ENCODE measurements at places on chromosomes 7 and 10.

- no peak for DNase-seq
Measured at GRCh38 chr10:102024799-102025198, 31.2 kb downstream of the ARMH3 start.

DNA sequence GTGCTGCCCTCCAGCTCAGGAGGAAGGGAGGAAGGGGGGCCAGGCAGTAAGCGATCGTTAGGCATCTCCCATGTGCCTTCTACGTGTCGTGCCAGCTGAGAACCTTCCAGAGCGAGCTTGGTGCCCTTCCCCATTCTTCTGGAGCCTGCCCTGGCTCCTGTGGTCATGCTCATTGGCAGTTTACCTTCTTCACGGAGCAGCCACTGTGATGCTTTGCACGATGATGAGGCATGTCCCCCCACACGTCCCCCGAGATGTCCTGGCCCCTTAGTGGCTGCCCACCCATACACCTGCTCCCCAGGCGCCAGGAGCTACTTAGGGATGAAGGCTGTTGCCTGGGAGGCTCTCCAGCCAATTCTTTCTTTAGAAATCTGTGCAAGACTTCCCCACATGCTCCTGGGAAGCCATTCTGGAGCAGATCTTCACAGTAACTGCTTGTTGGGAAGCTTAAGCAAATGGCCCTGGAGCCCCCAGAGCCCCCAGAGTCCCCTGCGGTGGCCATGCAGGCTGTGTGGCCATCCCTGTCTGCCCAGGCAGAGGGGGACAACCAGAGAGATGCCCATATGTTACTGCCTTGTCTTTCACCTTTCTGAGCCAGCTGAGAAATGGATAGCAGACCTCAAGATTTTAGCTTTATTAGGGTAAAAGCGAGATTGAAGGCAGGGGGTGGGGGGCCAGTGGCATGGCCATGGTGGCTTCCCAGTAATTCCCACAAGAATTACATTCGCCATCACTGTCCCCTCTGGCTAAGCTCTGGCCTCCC is 199.0 kb downstream of the EBF3 start:
- DNase-seq, result no peak

DNA sequence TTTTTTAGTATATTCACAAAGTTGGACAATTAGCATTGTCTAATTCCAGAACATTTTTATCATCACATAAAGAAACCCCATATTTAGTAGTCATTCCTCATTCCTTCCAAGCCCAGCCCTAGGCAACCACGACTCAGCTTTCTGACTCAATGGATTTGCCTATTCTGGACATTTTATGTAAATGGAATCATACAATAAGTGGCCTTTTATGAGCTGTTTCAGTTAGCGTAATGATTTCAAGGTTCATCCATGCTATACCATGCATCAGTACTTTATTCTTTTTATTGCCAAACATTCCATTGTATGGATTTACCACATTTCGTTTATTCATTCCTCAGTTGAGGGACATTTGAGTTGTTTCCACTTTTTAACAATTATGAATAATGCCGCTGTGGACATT is 249.2 kb downstream of the DYNC1I1 start:
- DNase-seq, result no peak

DNA sequence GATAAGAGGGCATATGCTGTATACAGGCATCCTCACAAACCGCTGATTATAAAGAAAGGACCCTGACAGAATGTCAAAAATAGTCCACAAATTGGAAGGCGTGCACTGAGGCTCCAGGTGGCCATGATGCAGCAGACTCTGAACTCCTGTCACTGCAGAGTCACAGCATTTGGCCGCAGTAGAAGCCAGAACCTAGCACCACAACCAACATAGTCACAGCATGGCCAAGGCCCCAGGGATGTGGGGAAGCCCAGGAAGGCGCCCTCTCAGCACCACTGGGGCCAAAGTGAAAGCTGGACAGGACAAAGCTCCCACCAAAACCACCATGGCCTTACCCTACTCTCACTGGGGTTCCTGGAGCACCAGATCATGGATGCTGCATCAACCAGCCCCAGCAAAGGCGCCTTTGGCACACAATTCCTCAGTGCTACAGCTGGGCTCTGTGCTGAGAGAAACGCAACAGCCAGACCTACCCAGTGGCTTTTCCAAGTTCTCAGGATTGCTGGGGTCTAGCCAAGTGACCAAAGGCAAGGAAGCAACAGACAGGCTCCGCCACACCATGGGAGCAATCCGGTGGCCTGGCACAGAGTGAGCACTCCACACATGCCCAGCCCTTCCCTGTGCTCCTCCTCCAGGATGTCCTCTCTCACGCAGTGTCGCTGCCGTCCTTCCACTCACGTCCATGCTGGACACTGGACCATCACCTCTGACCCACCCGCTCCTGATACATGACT is 60.2 kb downstream of the STK17A start:
- no peak for DNase-seq

- no peak for DNase-seq
Measured at GRCh38 chr7:22329816-22330524, 27.0 kb downstream of the RAPGEF5 start.

- no peak for DNase-seq
Measured at GRCh38 chr10:95508730-95509129, 52.4 kb downstream of the SORBS1 start.

GRCh38 chr7:104921596-104921995 is 92.4 kb upstream of the KMT2E start:
- DNase-seq, result no peak

GRCh38 chr10:100653957-100654781 is 91.2 kb upstream of the PAX2 start:
- DNase-seq, result peak; percentile 85

GRCh38 chr10:3149918-3150317 is 22.7 kb downstream of the PITRM1 start:
- DNase-seq, result no peak

Data from urothelium cell line (cell line).